ENCODE measurements at places on chromosomes 2 and 18.

DNA sequence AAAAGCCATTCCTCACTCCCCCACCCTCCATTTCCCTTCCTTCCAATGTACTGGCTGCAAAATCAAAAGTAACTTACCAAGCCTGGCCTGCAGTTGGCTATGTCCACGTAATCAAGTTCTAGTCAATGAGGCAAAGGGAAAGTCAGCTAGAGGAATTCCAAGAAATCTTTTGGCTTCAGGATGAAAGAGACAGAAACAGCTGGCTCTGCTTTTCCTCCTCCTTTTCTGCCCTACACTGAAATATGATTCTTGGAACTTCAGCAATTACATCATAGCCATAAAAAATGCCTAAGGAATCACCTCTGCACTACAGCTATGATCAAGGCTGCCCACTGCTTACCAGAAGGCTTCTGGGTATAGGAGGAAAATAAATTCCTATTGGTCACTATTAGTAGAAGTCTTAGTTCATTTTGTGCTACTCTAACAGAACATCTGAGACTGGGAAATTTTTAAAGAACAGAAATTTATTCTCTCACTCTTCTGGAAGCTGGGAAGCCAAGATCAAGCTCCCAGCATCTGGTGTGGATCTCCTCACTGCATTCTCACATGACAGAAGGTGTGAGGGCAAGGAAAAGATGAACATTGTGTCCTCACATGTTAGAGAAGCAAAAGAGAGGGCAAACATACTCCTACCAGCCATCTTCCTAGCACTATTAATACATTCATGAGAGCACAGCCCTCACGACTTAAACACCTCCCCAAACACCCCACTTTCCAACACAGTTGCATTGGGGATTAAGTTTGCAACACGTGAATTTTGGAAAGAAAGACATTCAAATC, 219.9 kb downstream of the TMX3 start:
- DNase-seq = no peak

DNA sequence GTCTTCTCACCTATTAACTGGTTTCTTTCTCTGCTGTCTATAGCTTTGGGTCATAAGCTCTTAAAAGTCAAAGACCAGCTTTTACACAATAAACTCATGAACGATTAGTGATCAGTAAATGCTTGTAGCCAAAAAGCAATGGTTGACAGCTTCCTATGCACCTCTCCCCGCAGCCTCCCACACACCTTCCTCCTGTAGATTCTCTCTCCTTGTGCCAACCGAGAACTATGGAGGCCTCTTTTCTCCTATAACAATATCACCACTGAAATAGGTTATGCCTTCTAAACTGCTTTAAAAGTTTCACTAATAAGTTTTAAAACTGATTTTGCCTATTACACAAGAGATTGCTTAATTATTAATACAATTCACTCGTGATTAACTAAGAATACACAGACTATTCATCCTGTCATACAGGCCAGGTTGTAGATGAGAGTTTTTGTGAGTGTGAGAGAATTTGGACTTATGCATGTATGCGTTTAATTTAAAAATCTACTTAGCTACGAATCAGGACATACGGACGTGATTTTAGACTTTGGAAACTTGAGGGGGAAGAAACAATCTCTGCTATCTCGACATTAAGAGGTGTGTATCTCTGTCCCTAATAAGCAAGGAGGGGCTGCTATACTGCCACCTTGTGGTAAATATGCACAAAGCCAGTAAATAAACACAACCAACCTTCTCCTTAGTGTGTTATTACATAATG, 229.1 kb upstream of the RBBP8 start:
- no peak for DNase-seq

DNA sequence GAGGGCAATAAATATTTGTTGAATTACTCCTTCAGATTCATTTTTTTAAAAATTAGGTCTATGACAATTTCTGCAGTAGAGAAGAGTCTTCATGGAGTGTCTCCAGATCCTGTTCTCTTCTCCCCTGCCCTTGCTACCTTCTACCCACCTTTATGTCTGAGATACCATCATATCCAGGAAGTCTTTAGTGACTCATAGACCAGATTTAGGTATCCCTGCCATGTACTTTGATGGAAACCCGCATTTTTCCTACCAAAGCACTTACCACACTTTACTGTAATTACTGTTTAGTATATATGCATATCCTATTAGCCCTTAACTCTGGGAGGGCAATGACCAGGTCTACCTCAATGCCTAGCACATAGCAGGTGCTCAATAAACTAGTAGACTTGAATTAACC, 11.6 kb downstream of the ZNF397 start:
- DNase-seq = no peak

- no peak for DNase-seq
Observed at GRCh38 chr2:148965623-148966437, 72.7 kb upstream of the LYPD6B start.

- DNase-seq = no peak
Observed at GRCh38 chr18:6521803-6522418, 107.2 kb upstream of the L3MBTL4 start.

DNA sequence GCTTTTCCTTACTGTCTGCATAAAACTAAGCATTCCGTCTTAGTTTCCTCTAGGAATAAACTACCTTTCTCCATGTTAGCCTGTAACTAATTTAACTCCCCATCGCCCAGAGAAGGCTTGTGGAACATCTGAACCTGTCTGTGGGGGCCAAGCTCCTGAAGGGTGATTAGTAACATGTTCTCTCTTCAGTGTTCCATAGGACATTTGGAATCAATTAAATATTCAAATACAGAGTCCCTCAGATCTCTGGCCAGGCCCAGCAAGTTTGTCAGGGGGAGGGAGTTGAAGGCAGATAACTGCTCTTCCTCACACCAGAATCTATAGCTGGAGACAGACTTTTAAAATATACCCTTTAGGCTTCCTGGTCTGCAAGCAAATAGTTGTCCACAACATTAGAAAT, 8.8 kb downstream of the RDH14 start:
- DNase-seq = no peak

DNA sequence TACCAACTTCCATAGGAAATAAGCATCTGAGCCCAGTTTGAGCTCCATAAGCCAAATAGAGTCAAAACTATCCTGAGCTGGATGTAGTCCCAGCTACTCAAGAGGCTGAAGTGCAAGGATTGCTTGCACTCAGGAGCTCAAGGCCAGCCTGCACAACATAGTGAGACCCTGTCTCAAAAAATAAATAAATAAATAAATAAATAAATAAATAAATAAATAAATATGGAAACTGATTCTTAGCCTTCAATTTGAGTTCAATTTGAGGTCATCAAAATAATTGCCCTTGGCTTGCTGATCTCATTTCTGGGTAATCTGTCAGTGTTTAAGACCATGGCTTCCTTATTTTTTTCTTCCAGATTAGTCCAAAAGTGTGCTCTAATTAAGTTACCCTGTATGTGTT, 184.9 kb upstream of the CDH20 start:
- DNase-seq = no peak

- DNase-seq = no peak
Observed at GRCh38 chr2:207238831-207239701, 73.3 kb upstream of the KLF7 start.

Measured in stimulated activated CD8-positive, alpha-beta memory T cell treated with anti-CD3 and anti-CD28 coated beads, Interleukin-7, amount 100 ng/mL, for 1 hour (primary cell).